ENCODE measurements at places on chromosomes 7 and 10.

DNA sequence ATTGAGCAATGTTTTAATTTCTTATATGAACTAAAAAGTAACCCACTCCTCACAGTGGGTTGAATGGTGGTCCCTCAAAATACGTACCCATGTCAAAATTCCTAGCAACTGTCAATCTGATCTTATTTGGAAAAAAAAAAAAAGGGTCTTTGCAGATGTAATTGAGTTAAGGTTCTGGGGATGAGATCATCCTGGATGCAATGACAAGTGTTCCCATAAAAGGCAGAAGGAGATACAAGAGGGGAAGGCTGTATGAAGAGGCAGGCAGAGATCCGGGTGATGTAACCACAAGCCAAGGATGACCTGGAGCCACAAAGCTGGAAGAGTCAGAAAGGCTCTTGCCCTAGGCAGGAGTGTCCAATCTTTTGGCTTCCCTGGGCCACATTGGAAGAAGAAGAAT lies 516.3 kb upstream of the MKI67 start:
- no peak for DNase-seq

DNA sequence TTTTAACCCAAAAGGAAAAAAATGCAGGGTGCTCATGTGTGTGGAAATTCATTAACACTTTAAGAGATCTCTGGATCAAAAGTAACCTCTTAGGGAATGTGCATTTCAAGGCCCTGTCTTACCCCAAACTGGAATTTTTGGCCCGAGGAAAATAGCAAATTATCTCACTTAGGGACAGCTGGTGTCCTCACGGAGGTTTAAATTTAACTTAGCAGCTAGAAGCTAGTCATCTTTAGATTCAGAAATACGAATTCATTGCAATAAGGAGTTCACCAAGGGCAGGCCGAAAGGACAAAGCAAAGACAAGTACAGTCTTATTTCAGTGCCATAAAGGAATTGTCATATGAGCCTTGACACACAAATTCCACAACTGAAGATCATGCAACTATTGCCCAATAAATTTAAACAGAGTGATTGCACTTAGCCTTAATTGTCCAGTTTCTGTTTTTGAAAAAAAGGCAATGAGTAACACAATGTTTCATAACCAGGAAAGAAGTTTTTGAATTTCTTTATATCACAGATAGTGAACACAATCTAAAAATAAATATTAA lies 22.4 kb upstream of the SEMA3C start:
- no peak for DNase-seq

- DNase-seq: no peak
Observed at GRCh38 chr10:13102002-13102794, 2.2 kb downstream of the OPTN start.

DNA sequence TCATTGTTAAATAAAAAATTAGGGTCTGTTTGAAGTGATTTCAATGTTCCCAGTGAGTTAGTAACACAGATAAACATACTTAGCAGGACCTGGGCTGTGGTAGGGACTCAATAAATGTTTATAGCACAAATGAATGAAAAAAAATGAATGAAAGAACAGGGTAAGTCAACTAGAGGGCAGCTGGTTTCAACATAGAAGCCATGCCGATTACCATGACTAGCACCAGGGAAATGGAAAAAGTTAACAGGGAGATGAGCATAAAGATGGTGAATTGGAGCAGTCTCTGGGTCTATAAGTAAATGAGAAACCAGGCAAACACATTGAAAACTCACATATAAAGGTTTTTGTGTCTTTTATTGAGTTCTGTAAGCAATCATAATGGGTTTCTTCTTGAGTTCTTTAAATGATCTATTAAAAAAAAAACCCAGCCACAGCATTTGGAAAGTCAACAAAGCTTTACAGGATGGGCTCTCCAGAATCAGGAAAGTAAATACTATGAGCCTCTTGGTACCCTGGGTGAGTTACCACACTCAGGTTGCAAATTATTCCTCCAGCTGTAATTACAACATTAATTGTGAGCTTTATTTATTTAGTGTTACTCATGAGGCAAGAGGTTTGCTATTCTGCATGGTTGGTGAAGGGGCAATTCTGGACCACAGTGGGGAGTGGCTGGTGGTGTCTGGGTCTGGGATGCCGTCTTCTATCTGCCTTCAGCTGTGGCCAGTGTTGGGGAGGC lies 46.1 kb upstream of the MTPN start:
- DNase-seq: no peak

DNA sequence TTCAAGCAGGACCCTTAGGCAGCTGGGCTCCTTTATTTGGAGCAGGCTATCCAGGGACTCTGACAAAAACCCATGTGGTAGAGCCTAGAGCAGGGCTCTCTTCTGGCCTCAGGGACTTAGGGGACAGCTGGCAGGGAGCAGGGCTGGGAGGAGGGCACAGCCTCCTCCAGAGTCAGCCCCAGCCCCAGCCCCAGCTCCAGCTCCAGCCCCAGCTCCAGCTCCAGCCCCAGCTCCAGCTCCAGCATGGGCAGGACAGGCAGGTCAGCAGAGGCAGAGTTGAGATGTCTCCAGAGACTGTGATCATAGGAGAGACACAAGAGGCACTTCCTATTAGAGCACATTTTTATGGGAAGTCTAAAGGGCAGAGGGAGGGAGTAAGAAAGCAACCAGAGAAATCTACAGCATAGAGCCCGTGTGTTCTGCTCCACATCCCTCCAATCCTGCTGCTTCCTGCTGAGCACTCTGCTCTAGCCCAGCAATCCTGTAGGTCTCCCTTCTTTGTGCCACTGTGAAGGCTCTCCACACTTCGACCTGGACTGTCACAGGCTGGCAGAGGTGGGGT lies 13.3 kb upstream of the C10orf53 start:
- DNase-seq: no peak

- no peak for DNase-seq
Observed at GRCh38 chr10:132518572-132519381, 18.8 kb upstream of the INPP5A start.

DNA sequence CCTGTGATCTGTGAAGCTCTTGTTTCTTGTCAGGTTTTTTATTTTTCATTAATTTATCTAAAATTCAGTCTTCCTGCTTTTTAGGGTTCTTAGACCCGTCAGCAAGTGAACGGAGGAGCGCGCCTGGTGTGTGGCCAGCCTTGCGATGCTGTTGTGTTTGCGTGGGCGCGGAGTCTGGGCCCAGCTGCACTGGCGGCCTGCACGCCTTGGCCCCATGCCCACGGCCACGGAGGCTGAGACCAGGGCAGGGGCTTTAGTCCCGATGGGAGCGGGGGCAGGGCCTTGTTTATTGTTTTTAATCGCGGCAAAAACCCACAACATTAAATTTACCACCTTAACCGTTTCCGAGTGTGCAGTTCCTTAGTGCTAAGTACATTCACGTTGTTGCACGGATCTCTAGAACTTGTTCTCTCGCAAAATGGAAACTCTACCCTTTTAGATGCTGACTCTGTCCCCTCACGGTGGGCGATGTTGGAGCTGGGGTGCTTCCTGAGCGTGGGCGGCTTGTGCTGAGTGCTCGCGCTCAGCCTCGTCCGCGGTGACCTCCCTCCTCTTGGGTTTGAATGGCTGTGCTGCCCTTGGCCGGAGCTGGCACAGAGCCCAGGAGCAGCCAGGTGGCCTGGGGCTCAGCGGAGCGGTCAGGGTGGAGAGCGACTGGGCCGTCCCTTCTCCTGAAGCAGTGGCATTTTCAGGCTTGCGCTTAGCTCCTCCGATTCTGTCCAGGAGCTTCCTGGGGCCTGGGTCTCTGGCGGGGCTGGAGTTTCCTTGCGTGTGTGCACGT lies 69.1 kb downstream of the INPP5A start:
- no peak for DNase-seq

- DNase-seq: peak; percentile 83
Observed at GRCh38 chr10:128211953-128212727, 85.9 kb upstream of the MKI67 start.

- no peak for DNase-seq
Observed at GRCh38 chr10:130745251-130745650, 566.3 kb downstream of the TCERG1L start.

- no peak for DNase-seq
Observed at GRCh38 chr7:40839881-40840280, 705.1 kb downstream of the SUGCT start.

GRCh38 chr10:27188897-27189296 lies 33.7 kb downstream of the MASTL start:
- DNase-seq: no peak

DNA sequence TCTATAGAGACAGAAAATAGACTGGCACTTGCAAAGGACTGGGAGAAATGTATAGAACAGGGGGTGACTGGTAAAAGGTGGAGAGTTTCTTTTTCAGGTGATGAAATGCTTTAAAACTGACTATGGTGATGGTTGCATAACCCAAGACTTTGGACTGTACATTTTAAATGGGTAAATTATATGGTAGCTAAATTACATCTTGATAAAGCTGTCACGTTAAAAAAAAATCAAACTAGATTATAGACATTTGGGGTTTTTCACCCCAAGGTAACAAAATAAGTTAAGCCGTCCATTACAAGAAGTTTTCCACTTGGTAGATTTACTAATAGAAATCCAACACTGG lies 24.0 kb downstream of the TMEM209 start:
- no peak for DNase-seq

GRCh38 chr10:52346394-52347326 lies 32.6 kb downstream of the DKK1 start:
- DNase-seq: no peak

DNA sequence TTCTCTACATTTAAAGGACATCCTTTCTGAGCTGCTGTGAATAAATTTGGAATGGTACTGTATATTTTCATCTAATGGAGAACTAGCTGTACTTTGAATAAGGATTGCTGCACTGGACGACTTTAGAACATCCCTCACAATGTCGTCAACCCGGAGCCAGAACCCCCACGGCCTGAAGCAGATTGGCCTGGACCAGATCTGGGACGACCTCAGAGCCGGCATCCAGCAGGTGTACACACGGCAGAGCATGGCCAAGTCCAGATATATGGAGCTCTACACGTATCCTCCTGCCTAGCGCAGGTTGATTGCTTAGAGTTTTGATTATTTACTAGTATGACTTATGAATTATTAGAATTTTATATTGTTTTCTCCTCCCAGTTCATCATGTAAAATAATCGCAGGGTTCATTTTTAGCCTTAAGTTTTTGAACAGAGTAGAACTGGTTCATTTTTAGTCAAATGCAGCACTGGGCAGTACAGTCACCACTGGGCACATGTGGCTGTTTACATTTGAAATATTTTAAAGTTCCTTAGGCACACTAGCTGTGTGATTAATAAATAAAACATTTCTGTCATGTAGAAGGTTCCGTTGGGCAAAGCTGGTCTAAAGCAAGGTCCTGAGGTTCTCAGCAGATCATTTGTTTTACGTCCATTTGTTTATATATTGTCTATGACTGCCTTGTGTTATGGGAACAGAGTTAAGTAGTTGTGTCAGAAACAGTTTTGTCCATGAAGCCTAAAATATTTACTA lies 31.5 kb downstream of the CUL1 start:
- no peak for DNase-seq

DNA sequence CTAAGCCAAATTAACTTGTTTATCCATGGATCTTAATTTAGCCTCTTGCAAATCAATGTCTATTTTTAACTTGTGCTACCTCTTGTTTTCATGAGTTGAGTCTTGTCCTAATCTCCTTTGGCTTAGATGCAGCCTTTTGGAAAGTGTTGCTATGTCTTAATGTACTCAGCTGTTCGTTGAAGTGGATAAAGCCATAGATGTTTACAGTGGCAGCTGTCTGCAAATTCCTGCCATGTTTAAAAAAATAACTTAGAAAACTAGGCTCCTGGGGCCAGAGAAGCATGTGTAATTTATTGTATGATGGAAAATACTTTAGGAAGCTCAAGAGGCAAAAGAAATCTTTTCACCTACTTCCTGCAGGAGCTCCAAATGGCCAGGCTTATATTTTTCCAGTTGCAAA lies 253.1 kb upstream of the RHOBTB1 start:
- no peak for DNase-seq

- DNase-seq: no peak
Observed at GRCh38 chr7:133039614-133040013, 42.3 kb downstream of the CHCHD3 start.

GRCh38 chr10:75754096-75754831 lies 322.8 kb downstream of the LRMDA start:
- no peak for DNase-seq

- no peak for DNase-seq
Observed at GRCh38 chr7:91609525-91609924, 271.0 kb downstream of the MTERF1 start.

GRCh38 chr10:66209025-66209424 lies 716.8 kb upstream of the LRRTM3 start:
- no peak for DNase-seq

DNA sequence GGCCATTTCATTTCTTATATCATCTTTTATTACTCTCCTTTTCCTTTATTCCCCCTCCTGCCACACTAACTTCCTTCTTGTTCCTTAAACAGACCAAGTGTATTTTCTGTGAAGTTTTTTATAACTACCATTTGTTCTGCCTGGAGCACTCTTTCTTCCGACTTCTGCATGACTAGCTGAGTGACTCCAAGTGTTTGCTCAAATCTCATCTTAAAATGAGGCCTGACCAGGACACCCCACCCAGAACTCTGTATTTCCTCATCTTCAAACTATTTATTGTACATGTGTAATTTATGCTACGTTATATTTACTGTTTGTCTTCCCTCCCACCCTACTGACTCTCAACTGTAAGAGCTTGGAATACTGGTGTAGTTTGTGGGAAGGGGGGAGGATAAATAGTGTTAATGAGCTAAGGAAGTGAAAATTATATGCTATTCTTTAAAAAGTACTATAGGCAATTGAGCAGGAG lies 3.2 kb downstream of the MINDY3 start:
- DNase-seq: no peak

Measured in stimulated activated CD4-positive, alpha-beta T cell treated with anti-CD3 and anti-CD28 coated beads, Interleukin-4, amount 100 ng/mL, for 24 hours (primary cell).